ENCODE measurements at places on chromosomes 5 and 9. TPM values are rescaled to one million over a fixed set of nuclear protein-coding genes. Genes with fewer than 3 reads are reported as not detected.

Gene RAPGEF6
- total RNA-seq: 19.4 TPM

Gene NRG2
- total RNA-seq: 14.5 TPM

Gene CERT1
- total RNA-seq: 59.9 TPM

Gene MRPL41
- total RNA-seq: 86.8 TPM

Gene CDX1
- total RNA-seq: 0.29 TPM

Gene BTNL9
- 11.5 TPM for total RNA-seq

Gene OR1Q1
- not detected for total RNA-seq

Gene PCDHB7
- total RNA-seq: 2.1 TPM

Gene ZFP2
- 2.3 TPM for total RNA-seq

Gene UTP15
- total RNA-seq: 9.6 TPM

Gene ZDHHC11B
- total RNA-seq: 14.5 TPM

Gene TAS2R1
- total RNA-seq: not detected

Gene DELE1
- total RNA-seq: 72.4 TPM

Gene FLT4
- 11.1 TPM for total RNA-seq

Gene SLC46A2
- total RNA-seq: 0.14 TPM

Gene SPATA31C1
- total RNA-seq: not detected

Gene ZNF354B
- total RNA-seq: 14.6 TPM

Gene CBY3
- total RNA-seq: not detected

- DNase-seq: no peak
Measured at GRCh38 chr5:10286162-10286861, 21.4 kb downstream of the CMBL start.

- no peak for DNase-seq
Measured at GRCh38 chr9:17723656-17724055, 144.8 kb downstream of the SH3GL2 start.

- DNase-seq: no peak
Measured at GRCh38 chr9:108568093-108568492, 287.7 kb downstream of the ACTL7B start.

DNA sequence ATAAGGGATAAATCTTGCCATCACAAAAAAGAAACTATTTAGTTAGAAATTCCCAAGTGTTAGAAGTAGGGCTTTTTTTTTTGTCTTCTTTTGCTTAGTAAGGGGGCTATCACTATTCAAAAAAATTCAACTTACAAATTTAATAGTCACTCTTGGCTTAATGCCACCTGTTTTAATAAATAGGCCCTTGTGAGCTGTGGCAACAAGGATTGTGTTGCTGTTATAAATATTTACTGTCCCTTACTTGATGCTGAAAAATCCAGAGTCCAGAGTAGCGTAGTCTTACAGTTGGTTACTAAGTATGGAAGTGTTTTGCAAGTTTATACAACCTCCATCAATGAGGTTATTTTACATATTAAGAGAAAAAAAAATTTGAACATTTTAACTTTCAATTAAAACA, 21.4 kb upstream of the CEP78 start:
- no peak for DNase-seq

- no peak for DNase-seq
Measured at GRCh38 chr9:9719373-9720112, 893.3 kb downstream of the PTPRD start.

DNA sequence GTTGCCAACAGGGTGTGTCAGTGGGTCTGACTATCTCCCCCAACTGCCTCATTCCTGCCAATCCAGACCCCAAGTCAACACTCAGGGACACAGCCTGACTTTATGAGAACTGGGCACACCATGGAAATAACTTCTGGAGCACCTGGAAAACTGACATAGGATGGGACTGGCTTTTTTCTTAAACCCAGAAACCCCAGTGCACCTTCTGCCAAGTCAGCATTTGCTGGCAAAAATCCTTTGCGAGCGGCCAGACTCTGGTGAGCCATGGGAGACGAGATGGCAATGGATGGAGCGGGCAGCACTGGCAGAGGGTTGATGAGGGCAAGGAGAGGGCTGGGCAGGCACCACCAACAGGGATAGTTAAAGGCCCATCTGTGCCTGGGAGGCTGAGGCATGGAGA, 114.4 kb upstream of the OSMR start:
- DNase-seq: no peak

- DNase-seq: no peak
Measured at GRCh38 chr9:2675834-2676233, 41.5 kb upstream of the KCNV2 start.

- DNase-seq: peak; percentile 36
Measured at GRCh38 chr5:119355685-119356611, at the start of gene TNFAIP8. Gene TNFAIP8 (plus strand): TSS chr5:119356019. CDS start chr5:119356091, 72 bp downstream.

- no peak for DNase-seq
Measured at GRCh38 chr9:36288070-36288469, 29.8 kb upstream of the GNE start.

DNA sequence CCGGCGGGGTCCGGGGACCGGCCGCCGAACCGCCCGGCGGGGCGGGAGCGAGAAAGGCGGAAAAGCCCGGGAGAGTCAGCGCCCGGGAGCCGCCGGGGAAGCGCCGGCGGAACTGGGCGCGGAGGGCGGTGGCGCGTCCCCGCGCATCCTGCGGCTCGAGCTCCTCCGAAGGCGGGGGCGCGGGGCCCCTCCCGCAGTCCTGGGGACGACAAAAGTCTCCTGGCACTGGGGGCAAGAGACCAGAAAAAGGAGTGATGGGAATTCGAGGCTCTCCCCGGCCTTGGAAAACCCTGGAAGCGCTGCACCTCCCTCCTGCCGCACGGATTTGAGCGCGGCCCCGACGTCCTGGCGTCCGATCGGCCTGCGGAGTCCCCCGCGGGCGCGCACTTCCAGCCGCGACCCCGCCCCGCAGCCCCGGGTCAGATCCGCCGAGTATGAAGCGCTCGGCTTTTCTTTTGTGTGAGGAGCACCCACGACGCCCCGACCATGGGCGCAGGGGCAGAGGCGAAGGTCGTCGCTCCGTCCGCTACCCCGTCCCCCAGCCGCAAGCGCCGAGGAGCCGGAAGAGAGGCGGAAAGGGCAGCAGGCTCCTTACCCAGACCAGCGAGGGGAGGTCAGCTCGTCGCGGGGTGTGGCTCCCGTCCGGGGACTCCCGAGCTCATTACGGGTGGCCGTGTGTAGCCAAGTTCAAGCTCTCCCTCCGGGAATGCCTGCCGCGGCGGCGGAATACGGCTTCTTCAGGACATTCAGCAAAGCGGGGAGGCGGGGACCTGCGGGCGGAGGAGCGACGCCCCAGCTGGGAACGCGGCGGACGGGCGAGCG, at the start of gene EPB41L4A:
TSS of gene EPB41L4A (minus strand) at position 114 of the 822 bp plus-strand sequence. CDS start 238 bp downstream, outside the sequence.
- peak; percentile 52 for DNase-seq

GRCh38 chr9:102506406-102506805, 488.7 kb upstream of the CYLC2 start:
- DNase-seq: no peak

DNA sequence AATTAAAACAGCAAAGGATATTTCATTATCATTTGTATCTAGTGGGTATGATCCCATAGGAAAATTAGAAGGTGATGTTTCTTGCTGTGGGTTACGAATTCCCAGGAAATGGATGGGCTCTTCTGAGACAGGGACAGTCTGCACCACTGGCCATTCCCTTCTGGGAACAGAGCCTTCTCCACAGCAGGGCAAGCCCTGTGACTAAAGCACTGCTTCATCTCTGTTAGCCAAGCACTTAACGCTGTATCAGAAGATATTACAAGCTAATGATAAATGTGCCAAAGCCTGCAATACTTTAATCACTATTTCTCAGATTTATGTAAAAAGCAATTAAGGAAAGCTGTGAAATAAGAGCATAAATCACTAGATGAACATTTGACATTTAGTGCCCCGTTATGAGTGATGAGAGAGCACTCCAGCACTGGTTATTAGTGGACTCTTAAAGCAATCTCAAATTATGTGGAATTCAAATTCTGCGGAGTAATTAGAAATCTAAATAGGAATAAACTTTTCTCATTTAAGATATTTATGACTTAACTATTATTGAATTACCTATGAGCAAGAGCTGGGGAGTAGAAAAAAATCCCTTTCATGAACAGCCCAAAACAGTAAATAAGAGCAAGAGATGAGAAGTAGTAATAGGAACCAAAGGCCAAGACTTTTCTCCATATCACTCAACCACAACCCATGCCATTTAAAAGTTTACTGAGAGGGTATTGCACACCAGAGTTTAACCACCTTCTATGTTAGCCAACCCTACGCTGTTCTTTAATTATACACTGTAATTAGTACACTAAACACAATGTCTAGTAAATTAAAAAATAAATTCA, 49.2 kb downstream of the FAM240B start:
- DNase-seq: no peak

DNA sequence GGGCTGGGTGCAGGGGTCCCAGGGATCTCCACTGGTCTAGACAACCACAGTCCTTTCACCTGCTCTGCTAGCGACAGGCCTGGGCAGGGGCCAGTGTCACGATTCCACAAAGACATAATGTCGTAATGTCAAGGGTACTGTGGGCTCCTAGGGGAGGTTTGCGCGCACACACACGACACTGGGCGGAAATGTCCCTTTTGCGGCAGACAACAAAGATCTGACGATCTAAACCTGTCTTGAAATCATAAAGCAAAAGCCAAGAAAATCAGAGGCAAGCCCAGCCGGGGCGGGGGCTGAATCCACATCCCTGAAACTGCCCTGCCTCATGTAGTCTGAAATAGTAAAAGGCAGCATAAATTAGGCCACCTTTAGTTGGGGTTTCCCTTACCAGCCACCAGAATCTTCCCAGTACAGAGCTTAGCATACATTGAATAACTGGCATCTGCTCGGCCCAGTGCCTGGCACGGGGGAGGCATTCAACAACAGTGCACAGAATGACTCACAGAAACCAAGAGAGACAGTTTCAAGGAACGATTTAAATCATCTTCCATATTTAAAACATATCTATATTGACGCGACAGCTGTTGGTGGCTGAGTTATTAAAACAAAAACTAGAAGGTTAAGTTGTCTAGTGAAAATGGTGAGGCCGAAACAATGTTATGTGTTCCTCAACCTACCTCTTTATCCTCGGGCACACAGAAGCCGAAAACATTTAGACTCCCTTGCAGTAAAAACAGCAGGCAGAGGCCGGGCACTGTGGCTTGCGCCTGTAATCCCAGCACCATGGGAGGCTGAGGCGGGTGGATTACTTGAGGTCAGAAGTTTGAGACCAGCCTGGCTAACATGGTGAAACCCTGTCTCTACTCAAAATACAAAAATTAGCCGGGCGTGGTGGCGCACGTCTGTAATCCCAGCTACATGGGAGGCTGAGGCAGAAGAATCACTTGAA, 151.0 kb downstream of the MYO10 start:
- DNase-seq: no peak

GRCh38 chr5:15142458-15142857, 270.9 kb upstream of the ANKH start:
- DNase-seq: no peak

DNA sequence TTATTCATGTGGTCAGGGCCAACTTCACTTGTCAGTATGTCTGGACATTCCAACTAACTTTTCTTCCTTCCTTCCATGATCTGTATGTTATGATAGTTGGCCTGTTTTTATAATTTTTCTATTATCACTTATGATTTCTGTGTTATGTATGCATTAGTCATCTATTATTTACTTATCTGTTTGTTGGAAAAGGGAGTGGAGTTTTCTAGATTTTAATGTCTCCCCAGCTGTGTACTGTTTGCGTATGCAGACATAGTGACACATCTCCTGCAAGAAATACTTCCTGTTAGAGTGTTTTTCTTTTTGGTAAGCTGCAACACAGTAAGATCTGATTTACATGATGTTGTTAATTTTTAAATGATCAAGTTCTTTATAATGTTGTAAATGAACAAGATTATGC, 8.7 kb upstream of the INSYN2B start:
- DNase-seq: no peak

DNA sequence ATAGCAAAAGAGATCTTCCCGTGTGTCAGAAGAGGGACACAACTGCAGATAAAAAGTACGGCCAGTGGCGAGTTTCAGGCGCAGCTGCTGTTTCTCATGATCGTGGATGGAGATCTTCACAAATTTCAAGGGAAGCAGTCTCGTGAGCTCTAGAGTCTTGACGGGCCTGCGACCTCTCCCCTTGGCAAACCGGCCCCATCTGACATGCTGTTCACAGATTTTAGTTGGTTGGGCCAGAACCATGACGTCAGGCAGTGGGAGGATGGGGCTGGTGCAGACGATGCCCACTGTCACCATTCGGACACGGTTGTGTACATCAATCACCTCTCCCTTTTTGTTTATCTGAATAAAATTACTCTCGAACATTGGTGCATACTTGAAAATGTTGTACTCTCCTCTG, 396 bp downstream of the GARIN3 start:
- DNase-seq: no peak

GRCh38 chr5:60223342-60223741, 329.8 kb upstream of the PDE4D start:
- DNase-seq: no peak

DNA sequence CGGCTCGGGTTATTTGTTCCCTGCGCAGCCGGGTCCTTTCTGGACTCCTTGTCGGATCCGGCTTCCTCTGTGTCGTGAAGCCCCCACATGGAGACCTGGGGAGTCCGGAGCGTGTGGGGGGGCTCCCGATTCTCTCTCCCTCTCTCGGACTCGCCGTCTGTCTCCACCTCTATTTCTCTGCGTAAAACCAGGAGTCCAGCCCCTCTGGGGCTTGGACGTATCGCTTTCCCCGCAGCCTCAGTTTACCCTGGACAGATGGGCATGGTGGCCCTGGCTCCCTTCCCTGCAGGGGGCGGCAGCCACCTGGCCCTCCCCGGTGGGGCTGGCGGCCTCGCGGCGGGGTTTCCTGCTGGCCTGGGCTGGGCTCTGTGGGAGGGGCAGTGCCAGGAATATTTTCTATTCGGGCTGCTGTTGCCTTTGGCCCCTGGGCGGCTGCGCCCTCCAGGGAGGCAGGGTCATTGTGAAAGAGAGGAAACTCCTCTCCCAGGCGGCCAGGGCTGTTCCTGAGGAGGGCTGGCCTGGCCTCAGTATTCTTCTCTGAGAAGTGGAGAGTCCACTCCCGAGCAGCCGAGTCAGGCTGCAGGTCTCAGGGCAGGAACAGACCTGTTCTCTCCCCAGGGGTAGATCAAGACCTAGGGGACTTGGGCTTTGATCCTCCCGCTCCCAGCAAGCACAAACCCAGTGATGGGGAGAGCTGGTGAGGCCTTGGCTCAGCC, 665 bp downstream of the ASS1 start:
- peak; percentile 34 for DNase-seq

- no peak for DNase-seq
Measured at GRCh38 chr5:173494446-173494845, 122.0 kb downstream of the BOD1 start.

GRCh38 chr9:128317629-128318028, 4.6 kb downstream of the TRUB2 start:
- DNase-seq: no peak

DNA sequence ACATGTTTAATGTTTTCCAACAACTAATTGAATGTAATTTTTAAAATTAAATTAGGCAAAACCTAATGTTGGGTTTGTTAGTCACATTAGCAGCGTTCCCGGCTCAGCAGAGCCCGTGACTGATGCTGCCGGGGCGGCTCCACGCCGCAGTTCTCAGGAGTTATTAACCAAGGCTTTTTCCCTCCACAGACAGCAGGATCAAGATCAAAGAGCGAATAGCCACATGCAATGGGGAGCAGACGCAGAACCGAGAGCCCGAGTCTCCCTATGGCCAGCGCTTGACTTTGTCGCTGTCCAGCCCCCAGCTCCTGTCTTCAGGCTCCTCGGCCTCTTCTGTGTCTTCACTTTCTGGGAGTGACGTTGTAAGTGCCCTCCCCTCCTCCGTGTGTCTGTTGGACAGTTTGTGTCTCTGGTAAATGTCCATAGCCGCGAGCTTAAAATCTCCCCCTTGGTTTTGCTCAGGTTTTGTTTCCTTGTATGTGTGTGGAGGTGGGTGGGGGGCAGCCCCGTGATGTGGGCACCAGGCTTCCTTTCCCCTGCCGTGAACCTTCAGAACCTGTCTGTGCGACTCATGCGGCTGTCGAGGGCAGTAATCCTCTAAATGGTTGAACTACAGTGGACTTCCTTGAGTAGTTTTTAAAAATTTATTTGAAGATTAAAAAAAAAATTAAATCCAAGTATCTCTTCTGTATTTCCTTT, 37.1 kb downstream of the TENT4A start:
- no peak for DNase-seq
